ENCODE measurements at places on chromosomes 6 and 20.

- DNase-seq = no peak
Observed at GRCh38 chr6:108113557-108114519, 39.3 kb upstream of the OSTM1 start.

DNA sequence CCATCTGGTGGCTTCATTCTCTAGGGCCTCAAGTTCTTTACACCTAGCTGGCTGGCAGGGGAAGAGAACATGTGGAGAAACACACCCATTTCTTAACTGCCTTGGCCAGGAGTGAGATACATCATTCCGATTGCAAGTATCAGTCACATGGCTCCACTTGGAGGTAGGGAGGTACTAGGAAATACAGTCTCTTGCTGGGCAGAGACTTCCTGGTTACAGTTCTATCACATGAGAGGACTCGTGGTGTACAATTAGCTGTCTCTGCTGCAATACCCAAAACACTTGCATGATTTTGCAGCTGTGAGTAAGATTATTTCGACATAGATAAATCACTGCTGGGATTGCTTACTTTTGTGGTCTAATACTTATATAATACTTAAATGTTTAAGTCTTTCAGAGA is 51.1 kb downstream of the GTF2H5 start:
- no peak for DNase-seq

DNA sequence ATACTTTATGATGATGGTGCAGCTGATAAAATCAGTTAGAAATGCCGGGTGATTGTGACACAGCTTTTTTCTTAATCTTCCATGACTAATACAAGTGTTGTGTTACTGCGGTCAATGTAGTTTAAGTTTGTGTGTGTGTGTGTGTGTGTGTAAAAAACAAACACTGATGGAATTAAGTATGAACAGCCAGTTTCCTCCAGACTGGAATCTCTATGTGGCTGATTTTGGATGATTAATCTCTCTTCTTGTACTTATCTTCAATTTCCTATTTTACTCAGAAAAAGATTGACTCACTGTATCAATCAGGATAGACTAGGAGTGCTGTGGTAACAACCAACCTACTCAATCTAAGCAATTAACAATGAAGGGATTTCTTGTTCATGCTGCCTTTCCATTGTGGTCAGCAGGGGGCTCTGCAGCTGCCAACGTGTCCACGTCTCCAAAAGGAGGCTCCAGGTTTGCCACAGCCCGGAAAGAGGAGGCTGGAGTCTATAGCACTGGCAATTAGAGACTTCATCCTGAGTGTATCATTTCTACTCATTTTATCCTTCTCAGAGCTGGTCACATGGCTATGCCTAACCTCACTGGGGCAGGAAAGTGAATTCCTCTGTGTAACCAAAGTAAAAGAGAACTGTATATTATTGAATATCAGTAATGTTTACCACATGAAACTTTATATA is 107.7 kb downstream of the CD109 start:
- DNase-seq = no peak

- DNase-seq = no peak
Observed at GRCh38 chr6:13273202-13273930, 55.0 kb downstream of the TBC1D7 start.

DNA sequence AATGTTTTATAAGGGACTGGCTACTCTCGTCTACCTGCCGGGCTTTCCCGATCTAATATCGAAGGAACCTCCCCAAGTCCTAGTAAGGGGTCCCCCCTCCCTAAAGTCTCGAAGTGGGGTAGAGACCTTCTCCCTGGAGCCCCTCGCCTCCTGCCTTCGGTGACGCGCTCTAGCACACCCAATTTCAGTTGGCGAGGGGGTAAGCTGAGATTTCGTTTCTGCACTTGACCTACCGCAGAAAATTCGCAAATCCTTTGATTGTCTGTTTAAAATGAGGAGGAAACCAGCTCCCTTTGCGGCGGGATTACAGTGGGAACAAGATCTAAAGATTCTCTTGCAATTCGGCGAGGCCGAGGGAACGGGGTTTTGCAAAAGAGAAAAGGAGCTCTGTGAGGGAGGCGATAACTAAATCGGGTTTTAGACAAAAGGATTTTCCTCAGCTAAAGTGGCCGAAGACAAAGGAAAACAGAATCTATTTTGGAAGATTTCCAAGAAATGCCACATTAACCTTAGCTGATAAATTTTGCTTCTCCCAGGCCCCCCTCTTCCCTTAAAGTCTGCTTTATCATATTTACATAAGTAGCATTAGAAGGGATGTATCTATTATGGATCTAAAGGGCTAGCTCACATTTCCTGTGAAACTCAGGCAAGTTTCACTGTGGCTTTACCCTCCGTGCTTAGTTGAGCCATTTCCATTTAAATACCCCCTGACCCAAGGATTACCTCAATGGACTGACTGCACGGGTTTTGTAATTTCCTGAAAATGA is 8.4 kb downstream of the SIM1 start:
- no peak for DNase-seq

DNA sequence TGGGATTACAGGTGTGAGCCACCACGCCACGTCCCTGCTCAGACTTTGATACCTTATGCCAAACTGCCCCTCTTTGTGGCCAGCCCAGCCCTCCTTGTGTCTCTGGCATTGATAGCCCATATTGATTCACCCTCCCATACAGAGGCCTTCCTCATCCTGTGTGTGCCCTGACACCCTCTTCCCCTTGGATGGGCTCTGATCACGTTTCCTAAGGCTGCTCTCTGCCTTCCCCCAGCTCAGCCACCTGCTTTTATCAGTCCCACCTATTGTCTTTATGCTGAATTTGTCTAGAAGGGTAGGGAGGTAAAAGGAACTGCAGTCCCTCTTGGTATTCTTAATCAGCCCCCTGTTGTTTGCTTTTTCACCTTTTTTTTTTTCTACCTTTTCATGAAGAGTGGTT is 95.9 kb downstream of the CDKAL1 start:
- DNase-seq = no peak

DNA sequence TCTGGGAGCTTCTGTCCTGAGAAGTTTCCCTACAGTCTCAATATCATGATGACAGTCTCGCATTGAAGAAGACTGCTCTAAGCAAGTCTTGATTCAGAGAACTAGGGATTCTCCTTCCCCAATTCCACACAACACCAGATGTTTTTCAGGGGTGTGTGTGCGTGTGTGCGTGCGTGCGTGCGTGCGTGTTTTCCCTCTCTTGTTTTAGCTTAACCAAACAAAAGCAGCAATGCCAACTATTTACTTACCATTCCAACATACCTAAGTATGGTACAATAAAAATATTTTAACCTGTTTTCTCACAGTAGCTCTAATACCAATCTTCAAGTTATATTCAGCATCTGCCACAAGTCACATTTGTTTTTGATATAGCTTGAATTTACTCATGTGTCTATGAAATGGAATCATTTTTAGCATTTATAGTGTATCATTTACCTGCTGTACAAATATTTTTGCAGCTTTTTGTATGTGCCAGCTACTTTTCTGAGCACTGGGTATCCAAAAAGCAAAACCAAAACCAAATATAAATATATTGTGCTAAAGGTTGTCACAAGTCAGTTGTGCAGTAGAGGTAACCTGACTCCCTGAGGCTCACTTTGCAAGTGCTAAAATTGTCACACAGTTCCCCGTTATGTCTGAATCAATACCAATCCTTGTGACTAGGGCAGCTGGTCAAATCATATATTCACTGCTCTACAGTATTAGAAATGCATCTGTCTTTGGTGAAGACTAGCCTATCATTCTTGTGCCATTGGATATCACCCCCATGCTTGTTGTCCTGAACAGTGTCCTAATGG is 21.7 kb upstream of the MYLIP start:
- no peak for DNase-seq

DNA sequence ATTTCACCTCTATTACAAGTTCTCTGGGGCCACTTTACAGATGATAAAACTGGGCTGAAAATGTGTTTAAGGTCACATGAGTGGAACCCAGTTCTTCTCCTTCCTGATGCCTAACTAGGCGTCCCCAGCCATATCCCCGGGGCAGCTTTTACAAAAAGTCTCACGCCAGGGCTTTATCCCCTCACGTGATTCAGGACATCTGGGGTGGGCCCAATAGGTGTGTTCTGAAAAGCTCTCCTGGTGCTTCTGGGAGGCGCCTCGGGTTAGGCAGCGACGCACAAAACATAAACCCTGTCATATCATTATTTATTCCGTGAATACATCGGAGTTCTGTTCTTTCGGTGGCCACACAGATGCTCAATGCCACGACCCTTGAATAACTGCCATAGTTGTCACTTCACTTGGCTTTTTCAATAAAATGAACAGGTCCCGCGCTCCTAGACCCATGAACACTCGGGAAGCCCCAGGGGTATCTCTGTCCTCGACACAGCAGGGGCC is 32.1 kb downstream of the SF3B5 start:
- DNase-seq = no peak

DNA sequence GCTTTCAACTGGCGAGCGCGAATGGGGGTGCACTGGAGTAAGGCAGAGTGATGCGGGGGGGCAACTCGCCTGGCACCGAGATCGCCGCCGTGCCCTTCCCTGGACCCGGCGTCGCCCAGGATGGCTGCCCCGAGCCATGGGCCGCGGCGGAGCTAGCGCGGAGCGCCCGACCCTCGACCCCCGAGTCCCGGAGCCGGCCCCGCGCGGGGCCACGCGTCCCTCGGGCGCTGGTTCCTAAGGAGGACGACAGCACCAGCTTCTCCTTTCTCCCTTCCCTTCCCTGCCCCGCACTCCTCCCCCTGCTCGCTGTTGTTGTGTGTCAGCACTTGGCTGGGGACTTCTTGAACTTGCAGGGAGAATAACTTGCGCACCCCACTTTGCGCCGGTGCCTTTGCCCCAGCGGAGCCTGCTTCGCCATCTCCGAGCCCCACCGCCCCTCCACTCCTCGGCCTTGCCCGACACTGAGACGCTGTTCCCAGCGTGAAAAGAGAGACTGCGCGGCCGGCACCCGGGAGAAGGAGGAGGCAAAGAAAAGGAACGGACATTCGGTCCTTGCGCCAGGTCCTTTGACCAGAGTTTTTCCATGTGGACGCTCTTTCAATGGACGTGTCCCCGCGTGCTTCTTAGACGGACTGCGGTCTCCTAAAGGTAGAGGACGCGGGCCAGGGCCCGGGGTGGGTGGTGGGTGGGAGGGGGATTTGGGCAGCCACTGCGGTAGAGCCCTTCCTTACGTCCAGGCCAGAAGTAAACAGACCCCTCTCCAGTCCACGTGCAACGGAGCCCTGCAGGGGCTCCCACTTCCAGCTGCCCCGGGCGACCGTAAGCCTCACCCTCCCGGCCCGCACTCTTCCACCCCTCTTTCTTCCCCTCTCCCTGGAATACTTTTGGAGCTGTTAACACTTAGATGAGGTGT is 998 bp downstream of the BMP2 start:
- DNase-seq = no peak

GRCh38 chr20:18144541-18145099 is 7.0 kb downstream of the KAT14 start:
- no peak for DNase-seq

DNA sequence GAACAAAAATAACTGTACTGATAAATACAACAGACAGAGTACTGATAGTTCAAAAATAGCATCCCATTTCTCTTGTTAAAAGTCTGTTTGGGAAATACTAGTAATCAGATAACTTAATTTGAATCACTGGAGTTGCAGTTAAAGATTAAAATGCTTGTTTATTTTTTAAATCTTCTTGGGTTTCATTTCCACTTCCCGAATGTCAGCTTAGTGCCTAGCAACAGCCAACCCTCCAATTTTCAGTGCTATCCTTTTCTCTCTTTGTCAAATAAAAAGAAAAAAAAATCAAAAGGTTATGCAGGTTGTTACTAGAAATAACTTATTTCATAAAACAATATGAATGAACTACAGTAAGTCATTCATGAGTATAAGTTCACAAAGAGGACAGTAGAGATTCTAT is 257.7 kb upstream of the STXBP5 start:
- DNase-seq = no peak

DNA sequence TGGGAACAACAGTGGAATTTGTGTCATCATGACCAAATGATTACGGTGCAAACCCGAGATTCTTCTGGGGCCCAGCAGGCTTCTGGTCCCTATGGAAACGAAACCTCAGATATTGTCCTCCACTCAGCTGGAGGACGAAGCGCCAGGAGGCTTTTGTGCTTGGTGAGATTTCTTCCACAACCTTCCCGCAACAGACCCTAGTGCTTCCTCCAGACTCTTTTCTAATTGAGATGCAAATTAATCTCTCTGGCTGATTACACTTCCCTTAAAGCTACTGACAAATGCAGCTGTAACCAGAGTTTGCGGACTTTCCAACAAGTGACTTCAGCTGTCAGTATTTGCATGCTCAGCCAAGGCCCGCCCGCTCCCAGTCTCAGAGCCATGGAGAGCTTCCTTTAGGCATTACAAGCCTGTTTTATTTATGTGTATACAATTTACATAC is 96.0 kb downstream of the INSM1 start:
- DNase-seq = no peak

- no peak for DNase-seq
Observed at GRCh38 chr6:113644861-113645575, 212.1 kb upstream of the MARCKS start.

GRCh38 chr6:157669747-157670216 is 153.3 kb upstream of the SNX9 start:
- DNase-seq = no peak

DNA sequence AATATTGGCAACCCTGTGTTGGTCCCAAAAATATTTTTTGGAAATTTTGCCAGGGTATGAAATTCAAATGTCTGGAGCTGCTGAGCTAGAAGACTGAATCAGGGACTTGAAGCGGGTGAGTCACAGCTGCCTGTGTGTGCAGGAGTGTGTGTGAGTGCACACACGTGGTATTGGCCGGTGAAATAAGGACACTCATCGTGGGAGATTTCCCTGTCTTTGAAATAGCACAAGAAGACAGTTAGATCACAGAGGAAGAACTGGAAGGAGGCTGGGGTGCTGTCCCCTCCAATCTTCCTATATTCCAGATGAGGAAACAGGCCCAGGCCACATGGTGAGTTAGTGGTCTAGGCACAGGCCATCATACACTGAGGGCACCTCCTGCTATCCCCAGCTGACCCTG is 123.8 kb upstream of the MLN start:
- no peak for DNase-seq

- DNase-seq = no peak
Observed at GRCh38 chr6:25485821-25486534, 166.0 kb upstream of the SCGN start.

DNA sequence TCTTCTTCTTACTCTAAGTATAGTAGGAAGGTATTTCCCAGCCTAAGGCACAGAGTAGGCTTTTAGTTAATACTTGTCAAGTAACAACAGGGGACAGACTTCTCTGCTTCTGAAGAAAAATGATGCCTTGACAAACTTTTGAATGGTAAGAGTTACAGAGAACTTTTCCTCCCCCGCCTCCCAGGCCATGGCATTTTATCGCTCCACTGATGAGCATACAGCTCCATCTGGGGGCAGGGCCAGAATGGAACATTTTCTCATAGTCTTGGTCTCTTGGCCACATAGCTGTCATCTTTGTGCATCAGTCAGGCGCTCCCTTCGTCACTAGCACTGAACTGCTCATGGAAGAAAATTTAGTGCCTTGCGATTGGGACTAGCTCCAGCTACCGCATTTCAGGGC is 1066.8 kb upstream of the CITED2 start:
- DNase-seq = no peak

DNA sequence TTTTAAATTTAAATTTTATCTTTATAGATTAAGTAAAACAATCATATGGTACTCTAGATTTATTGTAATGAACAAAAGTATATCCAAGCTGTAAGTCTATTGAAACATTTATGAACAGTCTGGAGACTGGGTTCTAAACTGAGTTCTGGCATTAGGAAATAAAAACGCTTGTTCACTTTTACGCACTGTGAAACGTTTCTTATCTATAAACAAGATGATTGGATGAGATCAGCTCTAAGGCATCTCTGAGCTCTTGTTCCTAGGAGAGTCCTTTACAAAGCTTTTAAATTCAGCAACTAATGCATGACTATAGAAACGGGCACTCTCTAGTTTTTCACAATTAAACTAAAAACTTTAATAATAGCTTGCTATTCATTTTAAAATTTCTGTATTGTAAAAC is 6.8 kb downstream of the HUS1B start:
- no peak for DNase-seq
